ENCODE measurements at places on chromosomes 5 and 9.

GRCh38 chr9:89428901-89429890, 68.7 kb downstream of the SEMA4D start:
- DNase-seq, result no peak

GRCh38 chr9:130662099-130662969, 2.1 kb upstream of the PRDM12 start:
- DNase-seq, result no peak

DNA sequence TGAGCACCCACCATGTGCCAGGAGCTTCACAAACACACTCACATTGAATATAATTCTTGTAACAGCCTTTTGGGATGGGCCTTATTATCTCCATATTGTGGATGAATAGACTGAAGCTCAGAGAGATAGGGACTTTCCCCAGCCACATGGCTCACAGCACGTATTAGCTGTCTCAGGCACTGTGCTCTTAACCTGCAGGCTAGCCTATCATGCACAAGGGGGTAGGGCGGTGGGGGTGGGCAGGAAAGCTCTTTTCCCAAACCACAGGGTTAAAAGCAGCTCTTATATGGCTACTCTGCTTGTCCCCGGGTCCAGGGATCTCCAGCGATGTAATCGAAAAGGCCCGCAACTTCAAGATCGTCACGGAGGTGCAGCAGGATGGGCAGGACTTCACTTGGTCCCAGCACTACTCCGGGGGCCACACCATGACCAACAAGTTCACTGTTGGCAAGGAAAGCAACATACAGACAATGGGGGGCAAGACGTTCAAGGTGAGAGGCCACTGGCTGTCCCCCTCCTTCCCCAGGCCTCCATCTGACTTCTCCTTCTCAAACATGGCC, 2.6 kb downstream of the FABP6 start:
- no peak for DNase-seq

DNA sequence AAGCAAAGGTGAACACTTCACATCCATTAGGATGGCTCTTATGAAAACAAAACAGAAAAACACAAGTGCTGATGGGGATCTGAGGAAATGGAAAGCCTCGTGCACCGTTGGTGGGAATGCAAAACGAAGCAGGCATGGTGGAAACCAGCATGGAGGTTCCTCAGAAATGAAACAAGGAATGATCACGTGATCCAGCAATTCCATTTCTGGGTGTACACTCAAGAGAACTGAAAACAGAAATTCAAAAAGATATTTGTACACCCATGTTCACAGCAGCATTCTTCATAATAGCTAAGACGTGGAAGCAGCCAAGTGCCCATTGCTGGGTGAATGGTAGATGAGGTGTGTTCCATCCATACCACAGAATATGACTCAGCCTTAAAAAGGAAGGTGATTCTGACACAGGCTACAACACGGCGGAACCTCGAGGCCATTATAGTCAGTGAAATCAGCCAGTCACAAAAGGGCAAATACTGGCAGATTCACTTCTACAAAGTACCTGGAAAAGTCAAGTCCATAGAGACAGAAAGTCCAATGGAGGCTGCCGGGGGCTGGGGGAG, 87.2 kb upstream of the RAPGEF1 start:
- DNase-seq, result no peak

GRCh38 chr9:70053864-70054263, 10.2 kb downstream of the MAMDC2 start:
- peak; percentile 26 for DNase-seq

GRCh38 chr9:30301271-30301963, 2083.0 kb upstream of the ACO1 start:
- no peak for DNase-seq

DNA sequence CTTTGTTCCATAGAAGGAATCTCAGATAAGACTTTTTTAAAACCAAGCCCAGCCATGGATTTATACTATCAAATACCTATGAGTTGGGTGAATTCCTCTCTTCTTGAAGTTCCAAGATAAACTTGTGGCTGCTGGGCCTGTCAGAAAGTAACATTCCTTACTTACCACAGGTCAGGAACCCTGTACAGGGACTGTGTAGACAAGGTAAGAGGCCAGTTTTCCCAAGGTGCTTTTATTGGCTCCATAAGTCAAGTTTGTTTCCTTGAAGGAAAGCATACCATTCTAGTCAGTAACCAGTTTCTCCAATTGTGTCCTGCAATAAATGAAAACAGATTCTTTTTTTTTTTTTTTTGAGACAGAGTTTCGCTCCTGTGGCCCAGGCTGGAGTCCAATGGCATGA, 8.8 kb upstream of the CLTB start:
- DNase-seq, result no peak

DNA sequence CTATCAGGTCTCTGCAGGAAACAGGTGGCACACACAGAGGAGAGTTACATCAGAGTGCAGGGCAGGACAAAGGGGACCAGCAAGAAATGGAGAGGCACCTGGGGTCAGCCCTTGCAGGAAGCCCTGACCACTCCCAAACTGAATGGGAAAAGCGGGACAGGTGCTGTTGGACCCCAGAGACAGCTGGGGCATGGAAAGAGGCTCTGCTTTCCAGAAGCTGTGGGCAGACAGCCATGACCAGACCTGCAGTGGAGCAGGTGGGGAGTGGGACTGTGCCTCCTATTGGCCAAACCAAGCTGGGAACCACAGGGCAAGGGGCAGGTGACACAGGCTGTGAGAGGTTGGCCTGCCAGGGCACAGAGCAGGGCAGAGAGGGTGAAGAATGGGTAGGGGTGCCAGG, 125.8 kb downstream of the BOD1 start:
- no peak for DNase-seq

- DNase-seq, result no peak
Measured at GRCh38 chr9:91882627-91883026, 67.4 kb downstream of the ROR2 start.

GRCh38 chr5:104914536-104915070, 1352.0 kb upstream of the NUDT12 start:
- no peak for DNase-seq

- no peak for DNase-seq
Measured at GRCh38 chr9:5435912-5436311, 1.8 kb downstream of the PLGRKT start.

DNA sequence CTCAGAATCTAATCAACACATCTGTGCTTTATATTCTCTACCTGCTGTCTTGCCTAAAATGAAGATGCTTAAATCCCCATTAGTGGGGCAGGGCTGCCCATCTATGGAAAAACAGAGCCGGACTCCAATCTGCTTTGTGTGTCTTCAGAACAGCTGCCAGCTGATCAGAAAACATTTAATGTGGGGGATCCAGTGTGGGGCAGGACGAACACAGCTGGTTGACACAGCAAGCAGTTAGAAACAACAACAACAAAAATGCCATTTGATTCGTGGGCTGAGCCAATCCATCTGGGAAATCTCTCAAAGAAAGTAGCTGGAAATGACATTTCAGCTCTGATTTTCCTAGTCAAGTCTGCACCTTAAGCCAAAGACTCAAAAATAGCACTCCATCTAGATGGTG, 99.8 kb downstream of the PPP2R2B start:
- DNase-seq, result no peak

- no peak for DNase-seq
Measured at GRCh38 chr9:3478549-3478953, 47.2 kb downstream of the RFX3 start.

All from NCI-H1105 (cell line).